ENCODE measurements at places on chromosomes 2 and 18.

DNA sequence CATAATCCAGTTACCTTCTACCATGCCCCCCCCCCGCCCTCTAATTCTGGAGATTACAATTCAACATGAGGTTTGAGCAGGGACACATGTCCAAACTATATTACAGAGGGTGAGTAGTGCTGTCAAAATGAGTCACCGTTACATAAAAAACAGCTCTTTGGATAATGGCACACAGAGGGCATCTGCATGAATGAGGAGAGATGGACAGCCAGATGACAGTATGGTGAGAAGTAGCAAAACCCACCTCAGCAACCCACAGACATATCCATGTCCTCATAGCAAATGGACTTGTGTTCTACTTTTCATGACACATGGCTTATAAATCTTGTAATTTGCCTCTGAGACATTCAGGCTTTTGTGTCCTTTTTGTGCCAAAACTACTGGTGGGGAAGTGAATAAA, 132.0 kb downstream of the EML6 start:
- no peak for DNase-seq

DNA sequence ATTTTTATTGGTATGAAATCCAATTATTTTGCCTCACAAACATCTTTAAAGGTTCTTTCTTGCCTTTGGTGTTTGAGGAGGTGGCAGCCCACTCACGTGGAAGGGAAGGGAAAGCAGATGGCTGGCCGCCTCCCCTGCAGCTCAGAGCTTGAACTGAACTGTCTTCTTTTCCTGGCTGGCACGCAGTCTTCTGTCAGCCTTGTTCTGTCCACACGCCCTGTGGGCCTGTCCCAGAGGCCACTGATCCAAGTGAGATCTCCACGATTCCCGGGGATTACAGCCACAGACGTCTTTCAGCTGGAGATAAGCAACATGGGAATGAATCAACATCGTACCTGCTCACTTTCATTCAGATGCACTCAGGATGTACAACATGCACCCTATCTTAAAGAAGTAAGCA, 73.3 kb downstream of the TMEM18 start:
- DNase-seq, result peak; percentile 84

DNA sequence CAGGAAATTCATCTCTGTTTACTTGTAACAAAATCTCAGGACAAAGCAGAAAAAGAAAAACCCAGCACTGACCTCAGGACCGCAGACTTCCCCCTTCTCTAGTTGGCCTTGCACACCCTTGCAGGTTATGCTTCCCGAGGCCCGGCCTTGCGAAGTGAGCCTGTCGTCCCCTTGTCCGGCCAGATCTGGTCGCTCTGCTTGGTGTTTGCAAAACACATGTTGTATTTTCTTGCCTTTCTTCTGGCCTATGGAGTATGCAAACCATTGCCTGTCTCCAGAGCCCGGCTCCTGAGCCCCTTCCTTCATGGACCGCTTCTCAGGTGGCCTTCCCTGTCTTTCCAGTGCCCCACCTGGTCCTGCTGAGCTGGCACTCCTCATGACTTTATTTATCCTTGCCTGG, 4.8 kb downstream of the IMPA2 start:
- no peak for DNase-seq

GRCh38 chr2:76953733-76954347, 568.3 kb downstream of the LRRTM4 start:
- peak; percentile 22 for DNase-seq

DNA sequence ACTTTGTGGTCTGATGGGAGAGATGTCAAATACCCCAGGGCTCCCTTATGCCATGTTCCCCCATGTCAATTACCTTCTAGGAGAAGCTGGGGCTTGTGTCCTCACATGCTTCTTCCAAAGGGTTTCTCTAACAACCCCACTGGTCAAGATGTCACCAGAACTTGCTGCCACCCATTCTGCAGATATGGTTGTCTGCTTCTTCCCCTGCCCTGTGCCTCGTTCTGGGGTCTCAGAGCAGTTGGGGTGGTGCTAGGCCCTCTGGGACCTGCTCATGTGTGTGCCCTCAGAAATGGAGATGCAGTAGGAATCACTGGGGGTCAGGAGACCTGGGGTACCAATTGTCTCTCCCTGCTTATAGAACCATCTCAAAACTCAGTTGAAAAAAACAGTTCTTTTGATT, 268.6 kb downstream of the MYCN start:
- DNase-seq, result no peak

- no peak for DNase-seq
Observed at GRCh38 chr18:48208432-48209140, 200.6 kb downstream of the ZBTB7C start.

GRCh38 chr2:56741601-56742102, 557.9 kb downstream of the CCDC85A start:
- no peak for DNase-seq

DNA sequence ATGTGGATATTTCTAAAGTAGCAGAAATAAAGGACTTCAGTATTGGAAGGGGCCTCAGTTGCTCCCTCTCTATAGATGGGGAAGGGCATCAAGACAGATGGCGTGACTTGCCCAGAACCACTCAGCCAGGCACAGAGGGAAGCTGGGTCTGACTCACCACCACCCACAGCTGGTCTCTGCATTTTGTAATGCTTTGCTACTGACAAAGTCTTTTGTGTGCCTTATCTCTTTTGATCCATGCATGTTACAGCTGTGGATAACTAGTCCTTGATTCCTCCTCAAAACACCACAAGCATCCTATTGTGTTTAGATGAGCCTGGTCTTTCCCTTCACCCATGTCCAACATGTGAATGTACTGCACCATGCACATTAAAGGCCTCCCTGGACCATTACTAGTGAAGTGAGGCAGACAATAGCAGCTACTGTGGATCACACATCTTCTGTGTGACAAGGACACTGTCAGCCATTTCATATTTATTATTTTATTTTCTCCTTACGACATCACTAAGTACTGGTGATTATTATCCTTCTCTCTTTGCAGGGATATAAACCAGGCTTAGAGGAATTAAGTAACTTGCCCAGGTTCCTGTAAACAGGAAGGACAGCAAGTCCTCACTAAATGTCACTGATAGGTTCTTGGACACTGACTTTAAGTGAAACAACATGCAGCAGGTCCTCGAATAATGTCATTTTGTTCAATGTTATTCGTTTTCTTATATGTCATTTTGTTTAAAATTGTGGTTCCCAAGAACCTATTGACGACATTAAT, 29.6 kb upstream of the IL37 start:
- no peak for DNase-seq

GRCh38 chr2:152598975-152599759, 118.1 kb downstream of the PRPF40A start:
- no peak for DNase-seq

DNA sequence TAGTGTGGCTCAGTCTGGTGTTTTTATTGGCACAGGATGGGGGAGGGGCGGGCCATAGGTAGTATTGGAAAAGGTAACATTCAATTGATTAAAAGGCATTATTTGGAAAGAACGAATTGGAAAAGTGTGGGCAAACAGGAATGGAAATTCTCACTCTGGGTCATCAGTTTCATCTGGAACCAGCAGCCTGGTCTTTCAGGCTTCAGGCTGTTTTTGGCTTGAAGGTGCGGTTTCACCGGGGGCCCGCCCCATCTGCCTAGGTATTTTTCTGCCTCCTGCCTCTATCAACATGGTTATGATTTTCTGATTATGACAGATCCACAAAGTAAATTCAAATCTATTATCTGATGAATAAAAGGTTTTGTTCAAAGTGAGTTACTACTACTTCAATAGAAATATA, 59.5 kb upstream of the CD28 start:
- no peak for DNase-seq

DNA sequence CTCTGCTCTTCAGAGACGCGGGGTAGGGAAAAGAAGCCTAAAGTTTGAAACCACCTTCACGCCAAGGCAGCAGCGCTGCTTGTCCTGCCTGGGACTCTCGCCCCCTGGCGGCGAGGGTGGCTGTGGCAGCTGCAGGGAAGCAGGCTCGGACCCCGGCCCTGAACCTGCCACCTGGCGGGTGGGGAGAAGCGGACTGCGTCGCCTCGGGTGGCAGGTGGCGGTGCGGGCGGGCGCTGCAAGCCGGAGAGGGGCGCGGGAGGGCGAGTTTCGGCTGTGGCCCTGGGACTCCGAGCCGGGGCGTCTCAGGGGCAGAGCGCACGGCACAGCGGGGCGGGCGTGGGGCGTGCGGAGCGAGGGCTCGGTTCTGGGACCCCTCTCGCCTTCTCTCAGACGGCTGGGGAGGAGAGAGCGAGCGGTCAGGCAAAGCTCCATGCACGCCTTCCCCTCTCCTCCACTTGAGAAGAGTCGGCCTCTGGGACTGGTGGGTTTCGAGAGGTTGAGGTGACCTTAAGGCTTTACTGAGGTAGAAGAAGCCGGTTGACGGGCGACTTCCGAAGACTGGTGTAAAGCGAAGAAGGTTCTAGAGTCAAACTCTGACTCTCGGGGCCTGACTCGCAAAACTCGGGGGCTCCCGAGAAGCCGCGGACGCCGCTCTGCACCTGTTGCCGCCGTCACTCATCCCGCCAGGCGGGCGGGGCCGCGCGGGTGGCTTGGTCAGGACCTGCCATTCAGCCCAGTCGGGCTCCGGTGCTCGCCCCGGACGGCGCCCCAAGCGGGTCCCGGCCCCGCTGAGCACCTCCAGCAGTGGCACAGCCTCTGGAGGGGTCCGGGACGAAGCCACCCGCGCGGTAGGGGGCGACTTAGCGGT, 1.1 kb upstream of the BOLL start:
- DNase-seq, result no peak

GRCh38 chr2:86038291-86039081, 67.2 kb downstream of the POLR1A start:
- DNase-seq, result no peak

DNA sequence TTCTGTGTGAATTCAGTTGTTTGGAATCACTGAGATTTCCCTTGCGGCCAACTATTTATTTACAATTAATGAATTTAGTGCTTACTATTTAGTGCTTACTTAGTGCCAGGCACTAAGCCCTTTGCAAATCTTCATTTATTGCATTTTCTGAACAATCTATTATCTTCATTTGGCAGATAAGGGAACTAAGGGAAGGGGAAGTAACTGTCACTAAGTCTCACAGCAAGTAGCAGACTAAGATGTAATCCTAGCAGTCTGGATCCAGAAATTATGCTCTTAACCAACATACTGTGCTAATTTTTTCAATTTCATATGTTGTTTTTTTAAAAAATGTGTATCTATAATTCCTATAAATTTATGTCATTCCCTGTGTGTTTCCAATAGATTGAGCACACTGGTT, 214.4 kb upstream of the EPC2 start:
- DNase-seq, result no peak

DNA sequence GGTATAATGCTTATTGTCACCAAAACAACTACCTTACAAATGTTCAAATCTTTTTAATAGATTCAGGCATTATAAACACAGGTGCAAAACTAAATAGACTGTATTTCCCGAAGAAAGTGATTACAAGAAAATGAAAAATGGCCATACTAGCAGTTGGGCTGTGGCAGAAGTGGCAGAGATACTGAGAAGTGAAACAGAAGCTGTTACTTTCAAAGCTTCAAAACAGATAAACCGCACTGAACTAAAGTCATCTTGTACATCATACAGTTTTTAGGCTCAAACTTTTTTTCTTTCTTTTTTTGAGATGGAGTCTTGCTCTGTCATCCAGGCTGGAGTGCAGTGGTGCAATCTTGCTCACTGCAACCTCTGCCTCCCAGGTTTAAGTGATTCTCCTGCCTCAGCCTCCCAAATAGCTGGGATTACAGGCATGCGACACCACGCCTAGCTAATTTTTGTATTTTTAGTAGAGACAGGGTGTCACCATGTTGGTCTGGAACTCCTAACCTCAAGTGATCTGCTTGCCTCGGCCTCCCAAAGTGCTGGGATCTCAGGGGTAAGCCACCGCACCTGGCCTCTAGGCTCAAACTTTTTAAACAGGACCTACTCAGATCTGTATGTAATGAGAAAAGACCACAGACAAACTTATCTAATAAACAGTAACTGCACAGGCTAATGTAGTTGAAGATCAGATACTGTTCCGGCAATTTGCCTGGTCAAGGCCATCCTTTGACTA, 77.9 kb upstream of the SATB2 start:
- DNase-seq, result no peak

DNA sequence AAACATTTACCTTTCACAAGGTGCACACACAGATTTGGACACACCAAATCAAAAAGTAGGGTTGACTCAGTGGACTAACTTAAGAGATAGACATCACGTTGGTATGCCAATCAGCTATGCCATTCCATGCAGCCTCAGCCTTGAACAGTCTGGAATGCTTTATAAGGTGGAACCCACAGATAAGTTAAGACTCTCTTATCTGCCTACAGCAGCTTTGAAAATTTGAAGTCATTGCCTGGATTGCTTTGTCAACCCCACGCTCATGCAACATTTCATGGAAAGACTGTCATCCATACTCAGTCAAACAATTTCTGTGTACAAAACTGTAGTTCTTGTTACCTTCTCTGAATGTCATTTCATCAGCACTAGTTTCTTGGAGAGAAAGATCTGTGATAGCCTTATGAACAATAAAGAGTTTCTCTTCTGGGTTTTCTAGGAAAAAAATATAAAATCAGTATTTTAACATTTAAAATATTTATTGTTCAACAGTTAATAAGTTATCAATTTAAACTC, 1.2 kb downstream of the ERMN start:
- no peak for DNase-seq

- DNase-seq, result peak; percentile 73
Observed at GRCh38 chr18:3529601-3530000, 79.6 kb downstream of the TGIF1 start.

DNA sequence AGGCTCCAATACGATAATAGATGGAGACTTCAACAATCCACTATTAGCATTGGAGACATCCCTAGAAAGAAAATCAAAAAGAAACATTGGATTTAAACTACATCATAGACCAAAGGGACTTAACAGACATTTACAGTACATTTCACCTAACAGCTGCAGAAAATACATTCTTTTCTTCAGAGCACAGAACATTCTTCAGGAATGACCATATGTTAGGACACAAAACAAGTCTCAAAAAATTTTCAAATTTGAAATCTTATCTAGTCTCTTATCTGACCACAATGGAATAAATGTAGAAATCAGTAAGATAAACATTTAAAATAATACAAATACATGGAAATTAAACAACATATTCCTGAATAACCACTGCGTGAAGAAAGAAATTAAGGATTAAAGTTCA, 68.7 kb downstream of the STRADB start:
- DNase-seq, result no peak

- peak; percentile 81 for DNase-seq
Observed at GRCh38 chr2:42095923-42096408, 48.1 kb downstream of the PKDCC start.

DNA sequence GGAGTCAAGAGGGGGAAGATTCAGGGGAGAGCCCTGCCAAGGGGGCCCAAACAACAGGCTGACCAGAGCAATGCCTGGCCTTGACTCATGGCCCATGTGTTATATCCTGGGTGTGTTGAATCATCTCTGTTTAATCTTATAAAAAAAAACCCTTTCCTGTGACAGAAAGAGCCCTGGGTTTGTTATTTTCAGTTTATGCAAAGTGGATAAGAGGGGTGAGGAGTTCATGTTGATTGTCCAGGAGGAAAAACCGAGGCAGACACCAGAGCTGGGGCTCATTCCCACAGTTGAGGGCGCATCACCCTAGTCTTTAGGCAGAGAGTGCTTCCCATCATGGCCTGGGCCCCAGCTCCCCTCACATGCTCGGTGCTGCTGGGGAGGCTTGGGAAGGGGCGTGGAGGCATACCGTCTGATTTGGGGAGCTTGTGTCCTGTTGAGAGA, 30.9 kb upstream of the IL37 start:
- DNase-seq, result no peak
